ENCODE measurements at places on chromosomes 6 and 20.

DNA sequence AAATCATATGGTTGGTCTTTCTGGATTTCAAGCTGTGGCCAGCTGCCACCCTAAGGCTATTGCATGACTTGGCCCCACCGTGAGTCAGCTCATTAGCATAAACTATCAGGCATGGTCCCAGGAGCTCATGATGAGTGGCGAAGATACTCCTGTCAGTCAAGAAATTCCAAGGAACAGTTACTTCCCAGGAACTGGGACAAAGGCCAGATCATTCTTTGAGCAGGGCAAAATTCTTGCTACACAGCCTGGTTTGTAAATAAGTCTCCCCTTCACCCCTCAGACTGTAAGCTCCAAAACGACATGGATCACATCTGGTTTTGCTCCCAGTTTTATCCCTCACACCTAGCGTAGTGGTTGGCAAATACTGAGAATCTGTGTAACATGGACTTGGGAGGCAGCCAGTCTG is 33.0 kb upstream of the KIAA1586 start:
- no peak for DNase-seq

DNA sequence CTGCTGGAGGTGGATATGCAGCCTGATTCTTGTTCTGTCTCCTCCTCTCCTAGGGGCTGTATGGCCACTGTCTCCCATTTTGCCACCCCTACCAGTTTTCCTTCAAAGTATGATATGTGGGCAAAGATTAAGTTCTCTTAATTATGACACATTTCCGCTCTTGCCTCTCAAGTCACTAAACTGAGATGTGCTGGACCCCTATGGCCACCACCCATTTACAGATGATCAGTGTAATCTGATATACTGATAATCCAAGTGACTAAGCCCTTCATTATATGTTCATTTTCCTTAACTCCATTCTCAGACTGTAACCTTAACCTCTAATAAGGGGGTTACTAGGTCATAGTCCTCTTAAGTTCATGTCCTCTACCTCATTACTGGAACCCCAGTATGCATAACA is 711 bp upstream of the C20orf141 start:
- no peak for DNase-seq

DNA sequence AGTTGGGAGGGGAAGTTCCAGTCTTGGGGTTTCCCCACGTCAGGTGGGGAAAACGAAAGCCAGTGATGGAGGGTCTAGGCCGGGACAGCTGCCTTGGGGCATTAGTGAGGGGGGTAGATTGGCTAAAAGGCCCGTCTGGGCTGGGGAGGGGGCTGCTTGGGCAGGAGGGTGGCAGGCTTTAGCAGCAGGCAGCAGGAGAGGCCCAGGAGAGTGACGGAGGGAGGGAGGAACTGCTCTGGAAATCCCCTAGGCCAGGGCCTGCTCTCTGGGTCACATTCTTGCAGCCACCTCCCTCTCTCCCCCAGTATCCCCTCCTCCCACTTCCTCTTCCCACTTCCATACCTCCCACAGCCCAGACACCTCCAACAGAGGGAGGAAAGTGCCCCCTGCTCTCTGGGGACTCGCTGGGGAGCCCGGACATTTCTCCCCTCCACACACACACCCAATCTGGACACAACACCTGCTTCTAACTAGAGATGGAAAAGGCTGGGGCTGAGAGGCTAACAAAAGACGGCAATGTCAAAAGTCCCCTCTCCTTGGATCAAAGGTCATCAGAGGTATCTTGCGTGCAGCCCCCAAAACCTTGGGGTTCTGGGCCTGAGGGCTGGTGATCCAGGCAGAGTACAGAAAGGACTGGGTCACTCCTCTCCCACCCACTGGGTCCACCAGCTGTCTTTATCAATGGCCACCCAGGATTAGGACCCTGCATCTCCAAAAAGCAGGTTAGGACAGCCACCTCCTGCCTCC is 1.8 kb downstream of the NFKBIE start:
- peak; percentile 78 for DNase-seq

GRCh38 chr6:149354009-149354408 is 36.5 kb downstream of the TAB2 start:
- DNase-seq: no peak

DNA sequence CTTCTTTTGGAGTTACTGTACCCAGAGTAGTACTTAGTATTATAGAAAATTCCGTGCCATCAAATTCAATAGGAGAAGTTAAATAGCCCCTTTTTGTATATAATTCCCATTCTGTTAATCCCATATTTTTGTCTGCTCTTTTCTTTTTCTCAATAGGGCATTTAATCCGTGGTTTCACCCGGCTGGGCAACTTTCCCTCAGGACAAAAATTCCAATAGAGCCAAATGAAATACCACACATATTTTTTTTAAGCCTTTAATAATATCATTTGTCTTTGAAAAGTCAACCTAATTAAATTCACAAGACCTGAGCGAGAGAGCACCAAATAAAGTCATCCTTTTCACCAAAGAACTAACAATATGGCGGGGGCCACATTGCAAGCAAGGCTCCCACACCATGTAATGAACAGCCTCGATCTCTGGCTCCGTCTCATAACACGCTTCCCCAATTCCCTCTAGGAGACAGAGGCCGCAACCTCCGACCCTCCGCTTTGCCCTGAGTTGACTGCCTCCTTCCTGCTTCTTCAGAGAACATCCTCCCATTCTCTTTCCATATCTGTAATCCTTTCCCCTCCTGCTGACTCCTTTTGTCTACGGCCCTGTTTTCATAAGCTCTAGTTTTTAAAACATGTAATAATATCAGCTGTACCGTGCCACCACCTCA is 13.6 kb downstream of the NHSL1 start:
- DNase-seq: no peak

DNA sequence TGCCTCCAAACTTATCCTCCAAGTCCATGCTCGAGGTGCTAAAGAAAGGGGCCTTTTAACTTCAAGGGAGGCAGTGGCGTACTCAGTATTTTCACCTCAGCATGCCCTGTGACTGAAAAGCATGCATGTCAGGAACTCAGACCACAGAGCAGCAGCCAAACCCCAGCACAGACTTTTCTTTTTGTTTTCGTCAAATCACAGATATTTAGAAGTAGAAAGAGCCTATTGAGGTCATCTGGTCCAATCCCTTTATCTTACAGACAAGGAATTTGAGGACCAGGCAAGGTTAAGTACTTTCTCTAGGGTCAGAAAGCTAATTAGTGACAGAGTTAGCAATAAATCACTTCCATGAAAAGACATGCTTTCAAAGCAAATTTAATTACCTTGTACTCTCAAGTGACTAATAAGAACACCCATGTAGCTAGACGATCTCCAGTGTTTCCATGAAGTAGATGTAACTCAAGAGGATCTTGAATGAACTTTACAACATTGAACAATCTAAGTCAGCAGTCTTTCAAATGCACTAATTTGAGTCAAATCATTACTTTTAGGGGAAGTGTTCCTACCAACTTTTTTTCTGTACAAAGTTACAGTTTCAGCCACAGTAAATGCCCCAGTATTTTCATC is 35.9 kb downstream of the MOXD1 start:
- no peak for DNase-seq

DNA sequence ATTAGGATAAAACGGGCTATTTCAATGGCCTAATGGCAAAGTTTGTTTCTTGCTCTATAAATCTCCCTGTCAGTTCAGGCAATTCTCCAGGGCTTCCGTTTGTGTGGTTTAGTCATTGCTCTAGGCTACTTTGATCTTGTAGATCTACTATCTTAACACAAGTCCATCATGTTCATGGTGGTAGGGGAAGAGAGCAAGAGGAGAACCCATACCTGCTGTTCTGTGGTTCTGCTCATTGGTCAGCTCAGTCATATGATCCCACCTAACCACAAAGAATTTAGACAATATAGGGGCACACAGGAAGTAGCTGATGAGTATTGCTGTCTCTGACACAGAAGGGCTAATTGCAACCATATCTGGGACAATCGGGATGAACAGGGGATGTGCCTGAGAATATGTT is 4.9 kb upstream of the DEK start:
- DNase-seq: peak; percentile 43

GRCh38 chr6:57313711-57314471 is 3.5 kb upstream of the PRIM2 start:
- no peak for DNase-seq

GRCh38 chr6:76518443-76518842 is 446.0 kb upstream of the IMPG1 start:
- DNase-seq: no peak

- no peak for DNase-seq
These were observed 261.8 kb upstream of the QKI start for GRCh38 chr6:163152701-163153100.

- DNase-seq: no peak
These were observed 18.7 kb upstream of the PXDC1 start for GRCh38 chr6:3770023-3770720.

- DNase-seq: no peak
These were observed 135.0 kb upstream of the MAN1A1 start for GRCh38 chr6:119484598-119484997.

DNA sequence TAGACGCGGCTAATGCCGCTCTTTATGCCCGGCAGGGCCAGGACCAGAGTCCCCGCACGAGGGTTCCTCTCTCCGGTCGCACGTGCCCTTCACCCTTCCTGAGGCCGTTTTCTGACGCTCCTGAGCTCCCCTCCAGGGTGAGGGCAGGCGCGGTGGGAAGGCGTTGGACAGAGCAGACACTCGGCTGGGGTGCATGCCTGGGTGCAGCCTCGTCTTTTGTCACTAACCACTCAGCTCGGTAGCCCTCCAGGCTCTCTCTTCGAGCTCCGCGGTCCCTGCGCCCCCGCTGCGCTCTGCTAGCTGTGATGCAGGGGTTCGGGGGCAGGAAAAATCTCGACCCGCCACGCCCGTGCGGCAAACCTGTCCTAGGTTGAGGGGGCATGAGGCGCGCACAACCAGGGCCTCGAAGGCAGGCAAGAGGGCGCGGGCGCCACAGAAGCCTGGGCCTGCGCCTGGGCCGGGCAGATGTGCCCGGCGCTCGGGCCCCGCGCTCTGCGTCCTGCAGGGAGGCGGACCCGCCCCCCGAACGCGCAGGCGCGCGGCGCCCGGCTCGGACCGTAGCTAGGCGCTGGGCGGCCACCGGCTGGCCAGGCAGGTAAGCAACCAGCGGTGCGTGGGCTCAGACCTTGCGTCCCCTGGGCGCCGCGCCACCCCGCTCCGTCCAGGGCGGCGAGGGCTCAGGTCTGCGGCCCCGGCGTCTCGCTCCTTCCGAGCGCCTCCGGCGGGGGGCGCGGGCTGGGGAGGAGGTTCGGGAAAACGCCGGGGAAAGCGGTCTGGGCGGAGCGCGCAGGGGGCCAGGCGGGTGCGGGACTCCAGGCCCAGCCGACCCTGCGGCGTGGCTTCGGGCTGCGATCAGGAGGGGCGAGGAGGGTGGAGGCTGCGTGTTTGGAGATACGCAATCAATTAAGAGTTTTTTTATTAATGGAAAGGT is at the start of gene L3MBTL1:
TSS of gene L3MBTL1 (plus strand) at position 548 of the 931 bp plus-strand sequence. CDS start 5,807 bp downstream, outside the sequence.
- DNase-seq: peak; percentile 17

DNA sequence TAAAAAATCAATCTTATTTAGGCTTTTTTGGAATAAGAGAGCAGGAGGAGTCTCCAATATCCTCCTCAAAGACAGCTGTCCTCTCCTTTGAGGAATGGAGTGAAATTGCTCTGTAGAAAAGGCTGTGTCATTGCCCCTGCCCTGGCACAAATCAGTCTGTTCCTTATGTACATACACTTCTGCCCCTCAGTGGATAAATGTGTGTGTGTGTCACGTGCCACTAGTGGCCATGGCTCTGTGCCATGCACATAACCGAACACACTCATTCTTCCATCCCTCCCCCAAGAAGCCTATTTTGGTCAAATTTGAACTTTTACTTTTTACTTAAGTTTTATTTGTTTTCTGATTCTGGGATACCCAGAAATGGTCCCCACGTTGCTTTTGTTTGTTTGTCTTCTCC is 49.2 kb downstream of the ANKS1A start:
- no peak for DNase-seq

GRCh38 chr6:157459327-157459726 is 78.3 kb downstream of the ZDHHC14 start:
- DNase-seq: no peak

DNA sequence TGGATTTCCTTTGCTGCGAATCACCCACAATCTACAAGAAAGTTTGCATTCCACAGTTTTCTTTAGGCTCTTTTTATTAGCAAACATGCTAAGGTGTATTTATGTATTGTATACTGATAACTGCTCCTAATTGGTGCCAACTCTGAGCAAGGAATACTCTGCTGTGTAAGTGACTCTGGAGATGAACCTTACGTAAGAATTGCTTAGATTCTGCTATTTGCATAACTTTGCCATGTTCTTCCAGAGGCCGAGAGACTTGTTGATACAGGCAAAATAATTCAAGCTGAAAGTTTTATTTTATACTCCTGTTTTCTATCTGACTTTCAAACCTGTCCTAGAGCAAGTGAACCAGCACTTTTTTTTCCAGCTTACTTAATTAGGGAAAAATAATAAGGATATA is 461.3 kb downstream of the GJA1 start:
- DNase-seq: no peak

- no peak for DNase-seq
These were observed 95.3 kb upstream of the C6orf118 start for GRCh38 chr6:165404697-165405096.

DNA sequence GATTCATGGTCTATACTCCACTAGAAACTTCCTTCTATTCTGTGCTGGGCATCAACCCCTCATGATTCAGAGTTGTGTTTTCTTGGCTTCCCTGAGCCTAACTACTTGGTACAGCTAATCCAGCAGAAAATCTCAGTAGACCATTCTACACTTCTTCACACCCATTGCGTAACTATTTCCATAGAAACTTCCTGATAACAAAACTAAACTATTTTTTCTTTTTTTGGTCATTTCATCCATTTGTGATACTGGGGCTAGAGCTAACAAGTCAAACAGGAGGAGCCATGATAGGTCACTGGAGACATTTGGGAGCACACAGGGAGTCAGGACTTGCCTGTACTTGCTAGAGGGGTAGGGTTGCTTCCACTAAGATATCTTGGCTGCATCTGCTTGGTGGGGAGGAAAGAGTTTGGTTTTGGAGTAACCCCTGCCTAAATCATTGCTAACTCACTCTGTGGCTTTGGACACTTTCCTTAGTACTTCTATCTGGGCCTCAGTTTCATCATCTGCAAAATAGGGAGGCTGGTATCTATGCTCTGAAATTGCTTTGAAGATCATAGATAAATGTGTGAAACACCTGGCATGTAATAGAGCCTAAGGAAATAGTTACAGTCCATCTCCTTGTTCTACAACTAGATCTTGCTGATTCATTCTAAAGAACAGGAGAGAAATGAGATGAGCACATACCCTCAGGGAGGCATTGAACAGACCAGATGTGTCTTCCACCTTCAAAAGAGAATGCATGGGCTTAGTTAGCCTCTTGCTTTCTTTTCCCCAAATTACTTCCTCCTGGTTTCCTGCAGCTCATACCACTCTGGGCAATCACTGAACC is 127.9 kb upstream of the ADGRF1 start:
- no peak for DNase-seq

GRCh38 chr6:110738899-110739365 is 76.3 kb downstream of the CDK19 start:
- no peak for DNase-seq

All from CD8-positive, alpha-beta T cell (primary cell).